ENCODE measurements at places on chromosomes 2 and 18. TPM values are rescaled to one million over a fixed set of nuclear protein-coding genes. Genes with fewer than 3 reads are reported as not detected.

SDC1 gene
- 9.1 TPM for total RNA-seq

COLEC11 gene
- 64.1 TPM for total RNA-seq

SERPINB2 gene
- not detected for total RNA-seq

DNA sequence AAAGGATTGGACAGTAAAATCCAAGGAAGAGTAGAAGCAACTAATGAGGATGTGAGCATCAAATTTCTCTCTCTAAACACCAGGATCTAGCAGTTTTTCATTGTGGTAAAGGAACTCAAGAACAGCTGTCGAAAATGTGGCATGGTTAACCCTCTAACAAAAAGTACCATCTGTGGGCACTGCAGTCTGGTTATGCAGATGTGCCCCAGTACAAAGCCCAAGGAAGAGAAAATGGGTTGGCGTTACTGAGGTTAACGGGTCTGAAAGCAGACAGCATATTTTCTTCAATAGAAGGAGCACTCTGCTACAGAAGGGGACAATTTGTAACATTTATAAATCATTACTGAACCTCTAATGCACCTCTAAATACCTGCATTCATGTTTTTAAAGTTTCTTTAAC lies 253.0 kb upstream of the HNRNPA3 start:
- DNase-seq: no peak

- no peak for DNase-seq
These were observed 286.5 kb downstream of the THSD7B start for GRCh38 chr2:137051778-137052398.

DNA sequence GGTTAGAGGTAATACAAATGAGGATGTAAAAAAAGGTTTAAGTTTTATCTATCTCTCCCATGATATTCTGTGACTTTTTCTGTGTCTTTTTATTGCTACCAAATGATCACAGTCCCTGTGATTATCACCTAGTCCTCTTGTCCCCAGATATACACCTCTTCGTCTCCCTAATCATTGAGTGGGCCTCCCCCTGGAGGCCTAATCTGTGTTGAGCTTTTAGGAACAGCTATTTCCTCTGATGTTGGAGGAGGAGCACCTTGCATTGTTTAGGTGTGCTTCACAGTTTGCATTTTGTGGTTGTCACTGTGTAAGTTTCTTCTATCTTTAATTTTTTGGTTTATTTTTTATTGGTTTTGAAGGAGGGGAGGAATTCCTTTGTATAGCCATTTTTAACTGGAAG lies 33.3 kb downstream of the CCDC85A start:
- no peak for DNase-seq

- no peak for DNase-seq
These were observed 47.1 kb downstream of the IKZF2 start for GRCh38 chr2:213104092-213104902.

GRCh38 chr18:2971741-2972552 lies 41.0 kb downstream of the LPIN2 start:
- DNase-seq: peak; percentile 49

- DNase-seq: no peak
These were observed 850.8 kb downstream of the LRP1B start for GRCh38 chr2:141280037-141280436.

DNA sequence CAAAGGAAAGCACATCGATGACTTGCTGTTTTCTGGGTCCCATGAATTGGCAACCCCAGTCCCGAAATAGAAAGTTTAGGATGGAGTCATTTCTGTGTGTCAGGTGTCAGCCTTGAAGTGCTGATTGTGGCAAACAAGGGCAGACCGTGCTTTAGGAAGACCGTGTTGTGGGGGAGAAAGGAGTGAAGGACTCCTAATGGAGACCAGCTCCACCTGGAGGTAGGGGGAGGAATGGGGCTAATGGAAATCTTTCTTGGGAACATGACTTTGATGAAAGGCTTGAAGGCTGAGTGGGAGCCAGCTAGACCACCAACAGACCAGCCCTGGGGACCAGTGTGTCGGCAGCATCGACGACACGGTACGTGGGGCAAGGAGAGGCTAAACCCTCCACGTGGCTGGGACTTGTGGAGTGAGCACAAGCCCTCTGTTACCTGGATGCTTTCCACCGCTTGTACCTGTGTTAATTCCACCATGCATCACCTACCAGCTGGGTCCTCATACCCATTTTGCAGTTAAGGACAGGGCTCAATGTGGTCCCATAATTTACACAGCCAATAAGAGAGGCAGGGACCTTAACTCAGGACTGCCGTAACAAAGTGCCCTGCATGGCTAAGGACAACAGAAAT lies 104.2 kb downstream of the SH3BP4 start:
- DNase-seq: no peak

- peak; percentile 46 for DNase-seq
These were observed 76.1 kb downstream of the MBP start for GRCh38 chr18:77056344-77057005.

GRCh38 chr2:57453945-57454344 lies 592.7 kb upstream of the VRK2 start:
- no peak for DNase-seq

- no peak for DNase-seq
These were observed 56.4 kb downstream of the ICOS start for GRCh38 chr2:203993011-203993410.
